Hematopoietic multipotent progenitor cell treated with erythropoietin and hydrocortisone succinate and interleukin-3 and kit ligand, for 17 days (in vitro differentiated cells): ENCODE measurements at places on chromosomes 7 and 10.
A peak's percentile ranks its signal among the peaks of the same experiment; 100 is the strongest.

DNA sequence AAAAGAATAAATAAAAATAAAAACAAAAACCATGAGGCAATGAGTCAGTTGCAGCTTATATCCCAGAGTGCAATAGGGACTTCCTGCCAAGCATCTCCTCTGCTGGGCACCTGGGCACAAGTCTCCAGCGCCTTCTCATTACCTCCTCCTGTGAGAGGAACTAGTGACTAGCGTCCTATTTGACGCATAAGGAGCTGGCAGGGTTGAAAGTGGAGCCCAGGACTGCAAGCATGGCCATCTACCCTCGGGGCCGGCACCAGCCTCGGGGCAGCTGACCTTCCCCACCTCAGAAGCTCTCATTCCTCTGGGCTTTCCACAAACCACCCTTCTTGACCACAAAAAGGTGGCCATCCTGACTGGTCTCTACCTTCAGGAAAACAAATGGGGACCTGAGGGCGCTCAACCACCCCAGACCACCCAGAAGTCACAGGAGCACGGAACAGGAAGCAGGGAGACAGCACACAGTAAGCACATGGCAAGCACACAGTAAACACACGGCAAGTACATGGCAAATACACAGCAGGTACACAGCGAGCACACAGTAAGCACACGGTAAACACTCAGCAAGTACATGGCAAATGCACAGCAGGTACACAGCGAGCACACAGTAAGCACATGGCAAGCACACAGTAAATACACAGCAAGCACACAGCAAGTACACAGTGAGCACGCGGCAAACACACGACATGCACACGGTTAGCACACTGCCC is 19.1 kb downstream of the CTBP2 start:
- no peak for DNase-seq

GRCh38 chr10:89207181-89207800 is at the start of gene CH25H:
CH25H (minus strand) TSS chr10:89207317; CDS start chr10:89207292, 25 bp downstream.
- no peak for DNase-seq

- no peak for DNase-seq
Measured at GRCh38 chr7:106065575-106066500, 46.3 kb downstream of the SYPL1 start.

GRCh38 chr7:127396184-127396583 is 3.7 kb upstream of the ZNF800 start:
- peak; percentile 13 for DNase-seq

DNA sequence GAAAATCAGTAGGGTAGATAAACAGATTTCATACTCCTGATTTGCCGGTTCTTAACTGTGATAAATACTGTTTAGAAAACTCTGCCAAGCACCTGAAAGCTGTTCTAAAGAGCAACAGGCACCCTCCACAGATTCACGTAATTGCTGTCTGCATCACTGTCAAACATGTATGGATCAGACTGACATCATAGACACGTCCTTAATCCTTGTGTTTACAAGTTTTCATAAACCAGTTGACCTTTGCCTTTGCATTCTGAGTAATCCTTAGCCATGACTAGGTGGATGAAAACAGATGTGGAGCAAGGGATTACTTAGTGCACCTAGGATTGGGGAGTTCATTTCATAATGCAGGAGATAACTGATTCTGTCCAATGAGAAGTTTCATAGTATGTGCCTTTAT is 41.6 kb downstream of the SLC39A12 start:
- DNase-seq, result no peak

- no peak for DNase-seq
Measured at GRCh38 chr10:23095966-23096801, 805 bp downstream of the MSRB2 start.

DNA sequence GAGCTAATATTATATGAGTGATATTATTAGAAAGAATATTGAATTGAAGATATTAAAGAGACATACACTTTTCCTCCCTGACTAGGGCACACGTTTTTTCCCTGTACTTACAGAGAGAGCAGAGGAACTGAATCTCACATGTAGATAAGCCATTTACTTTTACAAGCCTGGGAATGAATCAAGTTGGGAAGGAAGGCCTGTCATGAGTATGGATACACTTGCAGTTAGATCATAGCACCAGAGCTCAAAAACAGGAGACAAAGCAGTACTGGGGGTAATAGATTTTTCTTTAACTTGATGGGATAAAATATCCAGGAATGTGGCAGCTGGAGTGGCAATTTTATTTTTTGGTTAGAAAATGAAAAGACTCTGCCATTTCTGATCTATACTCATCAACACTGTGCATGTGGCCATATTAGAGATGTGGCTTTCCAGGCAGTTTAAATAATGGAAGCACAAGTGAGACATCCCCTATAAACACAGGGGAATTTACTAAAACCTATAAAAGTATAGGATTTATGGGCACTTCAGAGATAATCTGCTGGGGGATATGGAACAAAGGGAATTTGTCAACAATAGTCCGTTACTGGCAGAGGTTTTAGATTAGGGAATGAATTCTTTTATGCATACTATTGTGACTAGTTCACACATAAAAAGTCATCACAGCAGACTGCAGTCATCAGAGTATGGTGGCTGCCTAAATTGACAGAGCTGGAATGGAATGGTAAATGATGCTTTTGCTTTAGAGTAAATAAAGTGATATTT is 657.7 kb upstream of the MBL2 start:
- no peak for DNase-seq

DNA sequence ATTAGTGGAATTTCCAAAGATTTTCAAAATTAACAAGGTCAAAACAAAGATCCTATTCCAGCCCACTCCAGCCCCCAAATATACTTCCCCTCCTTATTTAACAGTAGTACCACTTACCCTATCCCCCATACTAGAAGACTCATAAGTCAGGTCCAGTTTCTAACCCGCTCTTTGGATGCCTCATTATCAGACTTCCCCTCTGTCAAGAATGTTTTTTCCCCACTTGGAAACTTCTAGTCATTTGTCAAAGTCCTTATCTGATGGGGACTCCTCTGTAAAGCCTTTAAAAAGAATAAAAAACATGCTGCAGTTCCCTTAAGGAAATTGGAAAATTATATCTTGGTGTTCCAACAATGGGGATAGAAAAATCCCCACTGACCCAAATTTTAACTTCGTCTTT is 70.1 kb downstream of the IMMP2L start:
- DNase-seq, result no peak

DNA sequence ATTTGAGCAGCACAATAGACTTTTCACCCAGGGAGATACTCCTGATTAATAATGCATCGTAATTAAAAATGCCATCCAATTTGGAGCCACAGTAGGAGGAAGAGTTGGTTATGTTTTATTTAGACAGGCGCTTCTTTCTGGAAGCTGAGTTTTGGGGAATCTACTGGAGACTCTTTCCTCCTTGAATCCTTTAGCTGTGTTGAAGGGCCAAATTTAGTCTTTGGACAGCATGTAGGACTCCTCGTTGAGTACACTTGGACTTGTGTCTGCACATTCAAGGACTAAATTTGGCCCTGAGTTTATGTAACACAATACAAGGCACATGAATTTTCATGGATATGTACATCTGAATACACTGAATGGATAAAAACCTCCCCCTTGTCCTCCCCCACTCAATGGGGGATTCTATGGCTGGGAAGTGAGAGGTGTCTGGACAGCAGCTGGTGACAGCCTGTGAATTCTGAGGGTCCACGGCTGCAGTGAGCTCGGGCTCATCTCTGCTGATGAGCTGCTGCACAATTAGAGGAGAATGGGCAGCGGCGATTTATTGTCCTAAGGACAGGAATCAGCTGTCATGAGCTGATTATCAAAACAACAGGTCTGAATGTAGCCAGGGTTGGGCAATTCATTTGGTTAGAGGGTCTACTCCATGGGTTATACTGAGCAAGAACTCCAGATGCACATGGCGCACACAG is 95.2 kb downstream of the PRTFDC1 start:
- DNase-seq, result no peak

DNA sequence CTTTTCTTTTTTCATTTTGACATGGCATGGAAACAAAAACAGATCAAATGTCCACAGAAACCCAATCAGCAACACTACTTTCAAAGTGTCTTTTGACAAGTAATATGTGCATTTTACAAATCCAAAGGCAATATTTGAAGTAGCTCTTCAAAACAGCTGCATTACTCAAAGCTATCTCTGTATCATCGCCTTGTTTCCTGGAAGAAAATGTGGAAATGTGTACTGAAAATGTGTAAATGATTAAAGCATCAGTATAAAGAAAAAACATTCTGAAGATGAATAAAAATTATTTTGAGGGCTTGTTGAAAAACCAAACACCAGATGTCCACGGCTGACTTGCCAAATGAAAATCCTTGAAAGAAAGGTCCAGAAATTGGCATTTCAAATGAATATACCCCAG is 16.5 kb upstream of the ITGB8 start:
- DNase-seq, result no peak

- DNase-seq, result no peak
Measured at GRCh38 chr7:77226357-77226839, 26.8 kb upstream of the FGL2 start.

GRCh38 chr10:95406651-95407280 is 116.0 kb upstream of the PDLIM1 start:
- peak; percentile 88 for DNase-seq

DNA sequence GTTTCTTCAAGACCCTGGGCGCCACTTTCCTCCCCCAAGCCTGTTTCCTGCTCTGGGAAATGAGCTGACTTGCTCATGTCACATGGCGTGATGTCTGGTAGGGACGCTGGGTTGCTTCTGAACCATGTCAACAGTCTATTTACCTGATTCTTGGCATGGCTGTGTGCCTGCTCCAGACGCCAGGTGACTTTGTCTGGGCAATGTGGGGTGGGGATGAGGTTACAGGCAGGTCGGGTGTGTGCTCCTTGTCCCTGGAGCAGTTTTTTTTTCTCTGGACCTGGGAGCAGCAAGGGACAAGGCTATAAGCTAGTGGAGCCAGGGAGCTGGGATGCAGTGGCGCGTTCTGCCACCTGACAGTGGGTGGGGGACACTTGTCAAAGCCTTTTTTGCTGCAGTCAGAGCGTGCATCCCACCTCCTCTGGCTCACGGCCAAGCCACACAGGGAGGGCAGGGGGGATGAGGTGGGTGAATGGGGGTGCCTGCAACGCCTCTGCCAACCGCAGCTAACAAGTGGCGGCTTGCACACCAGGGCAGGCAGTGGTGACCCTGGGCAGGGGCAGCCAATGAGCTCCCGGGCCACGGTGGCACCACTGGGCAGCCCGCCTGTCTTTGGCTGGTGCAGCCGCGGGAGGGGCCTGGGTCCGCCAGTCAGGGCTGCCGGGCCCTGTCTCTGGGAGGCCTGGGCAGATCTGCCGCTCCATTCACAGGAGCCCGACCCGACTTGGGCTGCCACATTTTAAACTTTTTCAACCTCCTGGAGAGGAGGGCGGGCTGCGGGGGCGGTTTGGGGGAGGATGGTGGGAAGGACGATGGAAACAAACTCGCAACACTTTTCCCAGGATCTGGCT is 22.9 kb downstream of the DNAJB12 start:
- peak; percentile 74 for DNase-seq

- DNase-seq, result no peak
Measured at GRCh38 chr7:52320610-52321009, 714.8 kb upstream of the POM121L12 start.

- DNase-seq, result no peak
Measured at GRCh38 chr7:36707898-36708297, 16.4 kb downstream of the AOAH start.

DNA sequence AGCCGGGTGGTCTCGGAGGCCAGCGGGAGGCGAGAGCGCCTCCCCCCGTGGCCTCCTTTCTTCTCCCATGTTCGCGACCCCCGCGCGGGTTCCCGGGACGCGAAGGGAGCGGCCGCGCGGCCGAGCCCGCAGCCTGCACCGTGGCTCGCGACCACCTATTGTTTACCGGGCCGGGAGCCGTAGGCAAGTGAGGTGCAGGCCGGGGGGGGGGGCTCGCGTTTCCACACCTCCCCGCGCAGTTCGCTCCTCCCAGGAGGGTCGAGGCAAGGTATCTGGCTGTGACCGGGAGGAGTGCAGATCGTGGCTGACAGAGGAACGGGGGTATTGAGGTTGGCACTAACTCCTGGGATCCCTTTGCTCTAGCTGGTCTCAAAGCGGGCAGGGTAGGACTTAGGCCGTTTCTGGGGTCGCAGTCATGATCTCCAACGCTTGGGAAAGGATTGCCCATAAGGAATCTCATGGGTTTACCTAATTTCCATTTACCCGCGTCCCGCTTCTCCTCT is 734 bp downstream of the PTPN12 start:
- no peak for DNase-seq

- no peak for DNase-seq
Measured at GRCh38 chr7:81165070-81165469, 246.2 kb upstream of the SEMA3C start.

GRCh38 chr10:47095211-47095610 is 184.0 kb downstream of the PTPN20 start:
- DNase-seq, result no peak

DNA sequence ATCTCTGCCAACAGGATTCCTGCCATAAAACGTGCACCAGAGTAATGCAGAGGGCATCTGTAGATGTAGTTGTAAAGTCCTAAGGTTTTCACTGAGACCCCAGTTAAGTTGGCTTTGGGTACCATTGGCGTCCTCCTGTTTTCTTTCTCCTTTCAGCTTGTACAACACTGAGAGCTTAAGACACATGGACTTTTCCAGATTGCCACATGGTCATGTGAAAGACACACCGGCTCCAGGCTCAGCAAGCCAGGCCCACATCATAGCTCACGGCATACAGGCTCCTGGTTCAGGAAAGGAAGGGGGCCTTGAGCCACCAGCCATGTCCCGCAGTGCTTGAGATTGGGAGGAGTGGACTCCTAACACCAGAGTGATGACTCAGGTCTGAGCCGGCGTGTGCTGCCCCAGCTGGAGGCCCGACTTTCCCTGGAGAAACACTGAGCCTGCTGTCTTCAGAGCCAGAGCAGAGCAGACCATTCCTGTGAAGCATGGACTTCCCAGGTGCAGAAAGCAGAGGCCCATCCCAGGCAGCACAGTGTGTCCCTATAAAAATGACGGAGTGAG is 252.7 kb downstream of the PRPF18 start:
- DNase-seq, result no peak

- no peak for DNase-seq
Measured at GRCh38 chr7:122269241-122269640, 35.3 kb downstream of the FEZF1 start.

DNA sequence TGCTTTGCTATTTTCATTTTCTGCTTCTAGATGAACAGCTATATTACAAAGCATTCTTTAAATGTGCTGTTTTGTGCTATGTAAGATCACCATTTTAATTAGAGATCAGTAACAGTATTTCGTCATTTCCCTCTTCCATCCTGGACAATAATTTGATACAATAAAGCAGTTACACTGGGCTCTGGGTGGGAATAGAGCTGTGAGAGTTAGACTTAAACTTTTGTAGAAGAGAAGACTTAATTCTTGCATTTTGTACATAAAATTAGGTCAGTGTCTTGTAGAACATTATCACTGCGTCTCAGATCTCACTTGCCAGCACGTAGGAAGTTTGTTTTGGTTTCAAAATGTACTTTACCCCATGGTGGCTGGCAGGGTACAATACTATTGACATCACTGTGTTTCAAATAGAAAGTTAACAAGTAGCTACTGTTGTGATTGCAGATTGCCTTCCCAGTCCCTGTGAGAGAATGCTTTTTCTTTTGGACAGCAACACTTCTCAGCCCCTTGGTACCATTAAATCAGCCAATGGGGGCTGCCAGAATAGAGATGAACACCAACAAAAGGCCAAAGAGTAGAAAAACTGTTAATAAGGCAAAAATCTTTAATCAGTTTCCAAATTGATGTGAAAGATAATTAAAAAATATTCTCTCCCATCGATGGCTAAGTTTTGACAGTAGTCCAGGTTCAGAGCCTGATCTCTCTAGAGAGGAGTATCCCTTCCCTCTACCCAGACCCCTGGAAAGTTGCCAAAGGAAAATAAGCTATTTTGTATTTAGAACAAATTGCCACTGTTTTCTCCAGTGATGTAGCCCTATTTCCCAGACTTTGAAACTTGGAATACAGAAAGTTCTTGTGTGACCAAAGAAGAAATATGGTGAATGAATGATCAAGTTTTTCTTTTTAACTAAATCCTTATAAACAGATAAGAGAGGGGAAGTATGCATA is 35.1 kb downstream of the SMNDC1 start:
- peak; percentile 60 for DNase-seq
